Iris pigment epithelial cell (primary cell): ENCODE measurements at places on chromosomes 12 and 14.
A peak's percentile ranks its signal among the peaks of the same experiment; 100 is the strongest.

DNA sequence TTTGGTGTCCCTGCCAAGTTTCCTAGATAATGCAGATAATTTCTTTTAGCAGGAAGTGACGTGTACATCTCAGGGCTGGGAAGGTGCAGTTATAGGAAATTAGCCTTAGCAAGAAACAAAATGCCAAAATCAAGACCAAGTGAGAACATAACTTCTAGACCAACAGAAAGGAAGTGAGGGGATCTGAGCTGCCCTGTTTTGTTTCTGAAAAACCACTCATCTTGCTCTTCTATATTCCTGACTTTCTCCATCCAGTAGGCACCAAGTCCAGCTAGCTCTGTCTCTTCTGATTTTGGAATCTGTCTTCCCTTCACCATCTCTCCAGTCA, 23.9 kb upstream of the DUSP6 start:
- DNase-seq: no peak

DNA sequence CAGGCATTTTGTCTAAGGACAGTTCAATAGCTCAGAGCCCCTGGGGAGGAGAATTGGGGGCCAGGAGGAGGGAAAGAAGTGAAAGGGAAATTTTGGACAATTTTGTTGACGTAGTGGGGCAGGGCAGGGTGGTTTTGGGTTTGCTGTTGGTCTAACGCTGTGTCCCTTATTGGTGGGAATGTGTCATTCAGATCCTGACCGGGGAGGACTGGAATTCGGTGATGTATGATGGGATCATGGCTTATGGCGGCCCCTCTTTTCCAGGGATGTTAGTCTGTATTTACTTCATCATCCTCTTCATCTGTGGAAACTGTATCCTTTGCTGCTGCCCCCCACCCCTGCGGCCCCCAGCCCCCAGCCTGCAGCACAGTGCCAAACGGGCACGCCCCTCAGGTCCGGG, 212.1 kb upstream of the FKBP4 start:
- DNase-seq: no peak

DNA sequence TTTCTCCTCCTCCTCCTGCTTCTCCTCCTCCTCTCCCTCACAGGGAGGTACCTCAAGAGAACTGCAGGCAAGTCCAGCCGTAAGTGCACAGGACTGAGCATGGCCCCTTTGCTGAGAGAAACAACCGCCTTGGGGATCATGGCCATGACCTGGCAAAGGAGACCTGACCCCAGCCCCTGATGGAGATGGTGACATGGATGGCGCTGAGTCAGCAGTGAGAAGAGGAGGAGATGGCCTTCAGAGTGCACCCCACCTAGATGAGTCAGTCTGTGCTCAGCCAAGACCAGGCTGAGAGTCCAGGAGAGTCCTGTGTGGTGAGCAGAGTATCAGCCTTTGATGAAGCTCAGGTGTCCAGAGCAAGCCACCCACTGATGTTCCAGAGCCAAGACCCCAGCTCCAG, 36.4 kb downstream of the MEG3 start:
- DNase-seq: peak; percentile 47

- peak; percentile 70 for DNase-seq
Observed at GRCh38 chr14:63852817-63853731, at the start of gene SYNE2. SYNE2 (plus strand) TSS chr14:63853004; CDS start chr14:63909149, 56,145 bp downstream.
